ENCODE measurements at places on chromosomes 6 and 20.
A peak's percentile ranks its signal among the peaks of the same experiment; 100 is the strongest.

- DNase-seq: no peak
Measured at GRCh38 chr20:59771506-59772372, 161.7 kb downstream of the SYCP2 start.

- DNase-seq: no peak
Measured at GRCh38 chr6:90730151-90730673, 143.3 kb upstream of the MAP3K7 start.

- DNase-seq: no peak
Measured at GRCh38 chr20:38304845-38305447, 990 bp downstream of the BPI start.

- DNase-seq: no peak
Measured at GRCh38 chr6:140012150-140012549, 637.7 kb upstream of the CITED2 start.

DNA sequence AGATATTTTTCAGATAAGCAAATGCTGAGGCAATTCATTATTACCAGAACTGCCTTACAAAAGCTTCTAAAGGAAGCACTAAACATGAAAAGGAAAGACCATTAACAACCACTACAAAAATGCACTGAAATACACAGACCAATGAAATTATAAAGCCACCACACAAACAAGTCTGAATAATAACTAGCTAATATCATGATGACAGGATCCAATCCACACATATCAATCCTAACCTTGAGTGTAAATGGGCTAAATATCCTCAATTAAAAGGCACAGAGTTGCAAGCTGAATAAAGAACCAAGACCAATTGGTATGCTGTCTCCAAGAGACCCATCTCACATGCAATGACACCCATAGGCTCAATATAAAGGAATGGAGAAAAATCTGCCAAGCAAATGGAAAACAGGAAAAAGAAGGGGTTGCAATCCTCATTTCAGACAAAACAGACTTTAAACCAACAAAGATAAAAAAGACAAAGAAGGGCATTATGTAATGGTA lies 58.0 kb upstream of the PHIP start:
- no peak for DNase-seq

GRCh38 chr6:32082478-32082877 lies 26.7 kb downstream of the TNXB start:
- DNase-seq: no peak

DNA sequence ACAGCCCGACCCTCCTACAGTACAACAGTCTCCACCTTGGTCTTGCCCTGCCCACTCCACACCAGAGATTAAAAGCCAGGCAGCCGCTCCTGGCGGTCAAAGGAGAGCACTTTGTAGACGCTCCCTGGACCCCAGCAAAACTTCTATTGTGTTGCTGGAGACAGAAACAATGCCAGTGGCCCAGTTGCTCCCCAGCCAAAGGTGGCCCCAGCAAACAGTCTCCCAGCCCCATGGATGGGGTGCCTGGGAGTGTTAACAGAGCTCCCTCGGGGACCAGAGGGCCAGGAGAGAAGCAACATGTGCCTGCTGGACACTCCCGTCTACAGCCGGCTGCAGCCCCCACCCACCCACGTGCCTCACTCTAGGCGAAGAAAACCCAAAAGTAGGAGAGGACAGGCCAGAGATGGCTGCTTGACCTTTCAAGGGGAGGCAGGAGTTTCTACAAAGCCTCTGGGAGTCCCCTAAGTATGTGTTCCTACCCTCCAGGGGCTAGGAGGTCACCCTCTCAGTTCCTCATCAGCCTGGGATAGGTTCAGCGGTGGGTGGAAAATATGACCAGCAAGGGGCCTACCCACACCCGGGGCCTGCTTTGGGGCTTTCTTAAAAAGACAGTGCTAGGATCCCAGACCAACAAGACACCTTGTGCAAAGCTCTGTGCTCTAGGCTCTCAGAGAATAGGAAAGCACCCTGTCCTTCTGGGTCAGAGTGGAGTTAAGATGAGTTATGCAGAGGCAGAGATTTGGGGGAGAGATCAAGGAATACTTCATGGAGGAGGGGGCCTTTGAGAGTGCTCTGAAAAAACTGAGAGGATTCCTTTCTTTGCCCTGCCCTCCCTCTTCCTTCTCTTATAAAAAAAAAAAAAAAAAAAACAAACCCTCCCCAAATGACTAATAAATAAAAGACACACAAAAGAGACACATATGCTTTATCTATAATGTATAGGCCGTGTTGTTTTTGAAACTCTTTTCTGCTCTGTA lies 19.0 kb upstream of the PREX1 start:
- DNase-seq: no peak

GRCh38 chr6:12528136-12528535 lies 188.4 kb upstream of the PHACTR1 start:
- no peak for DNase-seq

DNA sequence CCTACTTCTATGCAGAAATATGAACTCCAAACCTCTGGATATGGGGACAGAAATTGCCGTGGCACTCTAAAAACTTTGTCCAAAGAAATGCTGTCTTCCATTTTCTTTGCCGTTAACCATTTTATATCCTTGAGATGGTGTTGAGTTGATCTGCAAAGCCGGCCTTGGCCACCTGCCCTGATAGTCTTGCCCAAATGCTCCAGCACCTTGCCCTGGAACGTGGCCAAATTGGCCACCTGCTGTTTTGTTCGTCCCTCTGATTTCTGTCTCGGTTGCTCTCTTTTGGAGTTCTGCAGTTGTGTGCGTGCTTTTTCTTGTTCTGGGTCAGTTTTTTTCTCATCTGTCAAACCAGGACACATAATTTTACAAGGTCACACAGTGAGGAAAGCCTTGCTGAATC lies 239.7 kb upstream of the GMDS start:
- no peak for DNase-seq

GRCh38 chr6:137522831-137523230 lies 28.6 kb upstream of the OLIG3 start:
- no peak for DNase-seq

- DNase-seq: no peak
Measured at GRCh38 chr6:36570264-36570663, 23.0 kb upstream of the STK38 start.

GRCh38 chr20:44696315-44696714 lies 18.9 kb upstream of the CCN5 start:
- DNase-seq: no peak

GRCh38 chr6:31476515-31477139 lies 21.3 kb upstream of the MICB start:
- DNase-seq: no peak

- DNase-seq: no peak
Measured at GRCh38 chr20:46286382-46286781, 21.9 kb downstream of the CDH22 start.

GRCh38 chr6:158231551-158232315 lies 63.6 kb downstream of the GTF2H5 start:
- peak; percentile 41 for DNase-seq

- no peak for DNase-seq
Measured at GRCh38 chr6:105785066-105785811, 300.9 kb upstream of the PRDM1 start.

DNA sequence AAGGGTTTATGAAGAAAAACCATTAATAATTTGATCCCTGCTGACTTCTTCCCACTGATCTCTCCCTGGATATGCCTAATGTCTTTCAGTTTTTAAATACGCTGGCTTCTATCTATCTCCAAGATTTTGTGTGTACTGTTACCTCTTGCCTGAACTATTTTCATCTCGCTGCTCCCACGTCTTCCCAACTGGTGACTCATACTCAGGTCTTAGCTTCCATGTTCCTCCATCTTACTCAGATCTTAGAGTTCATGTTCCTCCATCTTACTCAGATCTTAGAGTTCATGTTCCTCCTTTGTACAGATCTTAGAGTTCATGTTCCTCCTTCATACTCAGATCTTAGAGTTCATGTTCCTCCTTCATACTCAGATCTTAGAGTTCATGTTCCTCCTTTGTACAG lies 21.6 kb downstream of the GPR6 start:
- no peak for DNase-seq

GRCh38 chr20:62724692-62725595 lies 16.3 kb downstream of the NTSR1 start:
- no peak for DNase-seq

DNA sequence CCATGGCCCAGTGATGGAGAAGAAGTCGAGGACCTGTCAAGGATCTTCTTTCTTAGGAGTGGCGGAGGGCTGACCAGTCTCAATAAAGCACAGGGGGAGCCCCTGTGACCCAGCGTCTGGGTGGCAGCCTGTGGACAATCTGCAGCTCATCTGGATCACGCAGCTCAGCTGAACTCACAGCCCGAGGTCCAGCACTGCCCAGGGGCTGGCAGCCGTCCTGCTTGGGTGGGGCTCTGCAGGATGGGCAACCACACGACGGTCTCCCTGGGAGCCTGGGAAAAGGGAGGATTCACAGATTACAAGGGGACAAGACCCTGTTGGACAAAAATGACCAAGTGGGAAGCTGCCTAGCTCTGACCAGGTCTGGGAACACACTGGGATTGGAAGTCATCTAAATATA lies 110.8 kb downstream of the MYLK4 start:
- DNase-seq: no peak

GRCh38 chr20:39133201-39133600 lies 171.1 kb downstream of the DHX35 start:
- DNase-seq: no peak

- no peak for DNase-seq
Measured at GRCh38 chr20:19210391-19211155, 1.9 kb upstream of the SLC24A3 start.

DNA sequence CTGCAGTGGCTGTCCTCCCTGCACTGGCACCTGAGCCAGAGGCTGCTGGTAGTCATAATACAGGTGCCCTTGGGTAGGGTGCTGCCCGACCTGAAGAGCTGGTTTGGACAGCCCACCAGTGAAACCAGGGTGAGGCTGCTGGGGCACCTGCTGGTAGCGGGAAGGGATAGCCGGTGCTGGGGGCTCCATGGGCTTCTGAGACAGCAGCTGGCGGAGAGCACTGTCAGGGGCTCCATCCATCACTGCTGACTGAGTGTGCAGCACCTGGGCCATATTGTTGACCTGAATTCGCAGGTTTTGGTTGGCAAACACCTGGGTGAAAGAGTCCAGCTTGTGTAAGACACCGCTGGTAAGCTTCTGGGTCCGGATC lies 51.2 kb upstream of the MRPS10 start:
- no peak for DNase-seq

DNA sequence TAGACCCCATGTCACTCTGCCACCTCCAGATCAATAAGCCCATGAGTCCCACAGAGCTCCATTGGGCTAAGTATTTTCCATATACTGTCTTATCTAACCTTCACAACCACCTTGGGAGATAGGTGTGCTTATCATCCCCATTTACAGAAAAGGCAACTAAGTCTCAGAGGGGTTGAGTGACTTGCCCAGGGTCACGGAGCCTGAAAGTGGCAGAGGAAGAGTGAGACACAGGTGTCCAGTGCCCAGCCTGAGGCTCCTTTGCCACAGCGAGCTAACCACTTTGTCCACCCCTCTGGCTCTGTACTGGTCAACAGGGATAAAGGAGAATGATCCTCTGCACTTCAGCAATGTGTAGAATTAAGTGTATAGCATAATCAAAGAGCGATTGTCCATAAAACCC lies 124.5 kb downstream of the GMDS start:
- DNase-seq: no peak

GRCh38 chr20:35318502-35319157 lies 26.4 kb upstream of the FAM83C start:
- no peak for DNase-seq

GRCh38 chr6:145899915-145900569 lies 64.1 kb downstream of the SHPRH start:
- no peak for DNase-seq

DNA sequence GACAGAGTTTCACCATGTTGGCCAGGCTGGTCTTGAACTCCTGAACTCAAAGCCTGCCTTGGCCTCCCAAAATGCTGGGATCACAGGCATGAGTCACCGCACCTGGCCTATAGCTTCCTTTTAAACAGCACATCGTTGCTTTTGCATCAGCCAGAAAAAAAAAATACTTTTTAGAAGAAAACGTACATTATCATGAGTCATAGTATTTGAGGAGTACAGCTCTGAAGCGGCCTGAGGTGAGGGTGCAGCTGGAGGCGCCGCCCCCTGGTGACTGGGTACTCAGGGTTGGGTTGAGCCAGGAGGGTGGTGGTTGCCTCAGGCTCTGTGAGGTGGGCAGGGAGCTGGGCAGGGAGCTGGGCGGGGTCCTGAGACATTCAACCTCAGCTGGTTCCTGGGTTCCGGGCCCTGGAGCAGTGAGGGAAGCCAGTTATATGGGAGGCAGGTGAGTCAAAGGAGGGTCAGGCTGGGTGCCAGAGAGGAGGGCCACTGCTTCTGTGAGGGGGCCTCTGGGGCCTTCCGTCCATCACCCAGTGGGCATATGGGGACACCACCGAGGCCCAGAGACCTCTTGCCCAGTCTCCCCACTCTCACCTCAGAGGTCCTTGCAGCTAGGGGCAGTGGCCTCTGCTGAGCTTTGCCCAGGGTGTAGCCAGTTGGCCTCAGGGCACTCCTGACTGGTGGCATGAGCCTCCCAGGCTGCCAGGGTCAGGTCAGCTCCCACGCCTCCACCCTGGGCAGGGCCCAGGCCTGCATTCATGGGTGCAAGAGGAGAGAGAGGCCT lies 11.7 kb upstream of the ID1 start:
- DNase-seq: no peak

DNA sequence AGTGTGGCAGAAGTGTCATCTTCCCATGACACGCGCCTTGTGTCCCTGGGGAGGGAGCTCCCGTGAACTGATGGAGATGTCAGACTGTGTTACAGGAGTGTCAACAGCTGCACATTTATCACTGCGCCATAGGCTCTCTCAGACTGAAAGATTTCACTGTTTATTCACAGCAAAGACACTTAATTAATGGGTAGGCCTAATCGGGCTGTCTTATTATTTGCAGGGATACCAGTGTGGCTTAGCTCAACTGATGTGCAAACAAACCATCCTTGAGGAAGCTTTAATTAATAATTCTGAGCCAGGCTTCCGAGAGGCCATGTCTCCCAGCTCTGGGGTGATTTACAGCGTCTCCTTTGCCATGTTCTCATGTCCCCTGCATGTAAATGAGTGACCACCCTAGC lies 771.0 kb downstream of the QKI start:
- DNase-seq: no peak

DNA sequence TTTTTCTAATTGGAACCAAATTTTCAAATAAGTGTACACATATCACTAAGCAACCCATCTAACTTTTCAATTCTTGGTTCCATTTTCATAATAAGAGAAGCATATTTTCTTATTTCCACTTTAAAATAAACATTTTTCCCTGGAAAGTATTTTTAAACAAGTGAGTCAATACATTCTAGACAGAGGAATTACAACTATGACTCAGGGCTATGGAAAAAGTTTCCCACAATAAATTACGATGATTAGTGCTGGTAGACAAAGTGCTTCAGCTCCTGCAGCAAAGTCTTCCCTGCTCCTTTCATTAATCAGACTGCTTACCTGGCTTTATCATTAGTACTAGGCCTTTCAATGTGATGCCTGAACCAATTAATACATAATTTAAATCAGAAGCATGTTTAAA lies 322.5 kb downstream of the HACE1 start:
- no peak for DNase-seq

- no peak for DNase-seq
Measured at GRCh38 chr20:59813126-59813947, 120.1 kb downstream of the SYCP2 start.

- DNase-seq: peak; percentile 24
Measured at GRCh38 chr6:37155394-37156312, 14.3 kb upstream of the PIM1 start.

GRCh38 chr6:154830771-154831170 lies 97.6 kb downstream of the SCAF8 start:
- DNase-seq: no peak

- no peak for DNase-seq
Measured at GRCh38 chr6:9511157-9511556, 903.7 kb downstream of the TFAP2A start.
